ENCODE measurements at places on chromosomes 12 and 14. TPM values are rescaled to one million over a fixed set of nuclear protein-coding genes. Genes with fewer than 3 reads are reported as not detected.

MFAP5 gene
- not detected for total RNA-seq

EGLN3 gene
- 3.9 TPM for total RNA-seq

KLRC2 gene
- total RNA-seq: 1.4 TPM

LRTM2 gene
- total RNA-seq: not detected

CLEC7A gene
- not detected for total RNA-seq

ERBB3 gene
- total RNA-seq: 2.0 TPM

OR4E2 gene
- not detected for total RNA-seq

CIROP gene
- not detected for total RNA-seq

OR6S1 gene
- total RNA-seq: not detected

SCARB1 gene
- total RNA-seq: 112 TPM

MEG3 gene
- 56.5 TPM for total RNA-seq

ADGRD1 gene
- 0.57 TPM for total RNA-seq

DNAJC22 gene
- 19.2 TPM for total RNA-seq

OASL gene
- 4.8 TPM for total RNA-seq

ASCL1 gene
- not detected for total RNA-seq

RPL36AL gene
- 444 TPM for total RNA-seq

EML5 gene
- total RNA-seq: 0.72 TPM

FAM186B gene
- total RNA-seq: 0.08 TPM

RNASE7 gene
- not detected for total RNA-seq

PTPRQ gene
- 0.03 TPM for total RNA-seq

SLC15A5 gene
- not detected for total RNA-seq

RTL1 gene
- total RNA-seq: 0.30 TPM

TAS2R30 gene
- total RNA-seq: not detected

NEK9 gene
- total RNA-seq: 34.3 TPM

KLRK1 gene
- not detected for total RNA-seq

Measured in A549 treated with CpdA at 1 μM for 4 hours (cell line).